ENCODE measurements at places on chromosomes 7 and 10.

- DNase-seq: no peak
Measured at GRCh38 chr7:155106356-155106755, 36.2 kb downstream of the HTR5A start.

DNA sequence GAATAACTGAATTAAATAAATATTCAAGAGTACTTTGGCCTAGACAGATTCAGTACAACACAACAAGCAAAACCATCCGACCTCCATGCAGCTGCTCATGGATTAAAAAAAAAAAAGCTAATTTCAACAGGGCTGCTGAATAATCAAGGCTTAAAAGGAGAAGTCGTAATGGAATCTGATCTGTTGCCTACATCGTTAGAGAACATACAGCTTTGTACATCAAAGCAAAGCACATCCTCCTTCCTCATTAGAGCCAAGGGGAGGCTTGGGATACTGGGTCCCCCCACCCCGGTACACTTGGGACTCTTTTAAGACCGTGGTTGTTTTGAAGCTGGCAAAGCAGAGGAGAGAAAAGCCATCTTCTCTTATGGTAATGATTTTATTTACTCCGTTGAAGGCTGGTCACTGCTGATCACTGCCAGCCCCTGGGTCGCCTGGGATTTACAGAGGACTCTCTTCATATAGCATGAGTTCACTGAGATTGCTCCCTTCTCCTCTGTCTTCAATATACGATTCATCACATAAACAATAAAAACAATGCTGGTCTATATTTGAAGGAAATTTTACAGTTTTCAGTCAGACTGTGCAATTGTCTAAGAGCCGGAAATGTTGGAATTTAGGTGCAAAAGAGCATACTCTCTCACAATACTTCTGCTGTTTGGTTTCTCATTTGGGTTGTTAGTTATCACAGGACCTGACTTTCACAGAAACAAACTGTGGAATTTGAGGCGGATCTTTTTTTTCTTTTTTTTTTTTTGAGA lies 148.8 kb downstream of the FAM107B start:
- DNase-seq: no peak

GRCh38 chr7:499853-500485 lies 19.7 kb downstream of the PDGFA start:
- no peak for DNase-seq

DNA sequence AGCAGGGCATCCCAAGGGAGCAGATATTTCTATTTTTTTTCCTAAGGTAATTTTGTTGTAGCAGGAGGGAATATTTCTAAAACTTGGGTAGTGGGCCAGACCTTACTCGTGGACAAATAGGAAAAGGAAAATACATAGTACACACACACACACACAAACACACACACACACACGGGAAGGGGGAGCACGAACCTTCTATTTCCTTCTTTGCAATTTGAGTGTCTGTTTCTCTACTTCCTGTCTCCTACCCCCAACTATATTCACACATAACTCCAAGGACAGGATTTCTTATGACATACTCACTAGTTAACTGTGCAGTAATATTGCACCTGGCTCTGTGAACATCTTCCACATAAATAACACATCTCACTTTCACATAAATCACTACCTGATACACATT lies 4.4 kb downstream of the LDB1 start:
- no peak for DNase-seq

GRCh38 chr10:128322950-128323349 lies 196.7 kb upstream of the MKI67 start:
- DNase-seq: no peak

DNA sequence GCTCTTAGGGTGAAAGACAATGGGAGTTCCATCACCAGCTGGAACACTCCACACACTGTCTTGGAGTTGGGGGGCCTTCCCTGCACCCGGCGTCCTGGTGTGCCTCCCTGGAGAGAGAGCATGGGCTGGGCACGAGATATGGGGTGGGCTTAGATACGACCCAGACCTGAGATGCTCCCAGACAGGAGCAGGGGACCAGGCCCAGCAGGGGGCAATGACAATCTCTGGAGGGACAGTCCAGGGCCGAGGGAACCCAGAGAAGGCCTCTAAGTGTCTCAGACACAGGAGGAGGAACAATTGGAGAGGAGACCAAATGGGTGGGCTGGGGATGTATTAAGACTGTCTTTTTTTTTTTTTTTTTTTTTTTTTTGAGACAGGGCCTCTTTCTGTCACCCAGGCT lies 40.0 kb downstream of the MYL10 start:
- no peak for DNase-seq

Data from stimulated activated CD4-positive, alpha-beta T cell treated with anti-CD3 and anti-CD28 coated beads, TNF-alpha, amount 100 ng/mL, for 4 hours (primary cell).